Erythroblast (primary cell): ENCODE measurements at places on chromosomes 4 and X.

- DNase-seq, result no peak
These were observed 46.1 kb downstream of the GRK4 start for GRCh38 chr4:3009422-3009821.

GRCh38 chrX:32141841-32142240 lies 1069.5 kb downstream of the DMD start:
- peak; percentile 0 for DNase-seq

- DNase-seq, result no peak
These were observed 20.6 kb downstream of the ZNF721 start for GRCh38 chr4:478373-478772.

DNA sequence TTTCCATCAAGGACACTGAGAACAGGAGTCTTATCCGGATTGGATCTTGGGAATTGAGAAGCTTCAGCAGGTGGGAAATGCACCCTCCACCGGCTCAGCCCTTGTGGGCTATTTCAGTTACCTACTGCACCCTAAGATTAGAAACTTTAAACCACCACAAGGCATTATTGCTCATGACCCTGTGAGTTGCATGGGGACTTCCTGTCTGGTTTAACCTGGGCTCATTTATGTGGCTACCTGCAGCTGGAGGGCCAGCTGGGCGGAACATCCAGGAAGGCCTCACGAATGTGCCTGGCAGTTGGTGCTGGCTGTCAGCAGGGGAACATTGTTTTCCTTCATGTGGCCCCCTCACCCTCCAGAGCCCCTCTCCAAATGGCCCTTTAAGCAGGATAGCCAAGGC lies 164.1 kb downstream of the DEFB131A start:
- DNase-seq, result no peak

GRCh38 chr4:149343614-149344013 lies 472.0 kb downstream of the IQCM start:
- no peak for DNase-seq

GRCh38 chr4:162871990-162872389 lies 294.7 kb downstream of the NAF1 start:
- DNase-seq, result no peak

- DNase-seq, result no peak
These were observed 42.4 kb downstream of the CD99L2 start for GRCh38 chrX:150856101-150856500.

DNA sequence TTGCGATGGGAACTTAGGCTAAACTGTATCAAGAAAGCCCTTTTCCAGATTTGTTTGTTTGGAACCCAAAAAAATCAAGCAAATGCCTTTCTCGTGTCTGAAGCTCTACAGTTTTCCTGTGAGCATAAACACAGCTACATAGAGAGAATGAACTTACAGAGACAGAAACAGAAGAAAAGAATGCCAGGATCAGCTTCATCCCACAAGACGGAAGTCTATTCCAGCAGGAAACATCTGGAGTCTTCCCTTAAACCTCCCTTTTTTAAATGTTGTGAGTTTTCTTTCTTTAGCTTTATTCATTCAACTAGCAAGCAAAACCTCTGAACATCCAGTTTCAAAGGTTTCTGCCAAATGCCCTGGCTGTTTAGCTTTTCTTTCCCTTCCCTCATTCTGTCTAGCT lies 32.6 kb upstream of the ZFP42 start:
- no peak for DNase-seq

DNA sequence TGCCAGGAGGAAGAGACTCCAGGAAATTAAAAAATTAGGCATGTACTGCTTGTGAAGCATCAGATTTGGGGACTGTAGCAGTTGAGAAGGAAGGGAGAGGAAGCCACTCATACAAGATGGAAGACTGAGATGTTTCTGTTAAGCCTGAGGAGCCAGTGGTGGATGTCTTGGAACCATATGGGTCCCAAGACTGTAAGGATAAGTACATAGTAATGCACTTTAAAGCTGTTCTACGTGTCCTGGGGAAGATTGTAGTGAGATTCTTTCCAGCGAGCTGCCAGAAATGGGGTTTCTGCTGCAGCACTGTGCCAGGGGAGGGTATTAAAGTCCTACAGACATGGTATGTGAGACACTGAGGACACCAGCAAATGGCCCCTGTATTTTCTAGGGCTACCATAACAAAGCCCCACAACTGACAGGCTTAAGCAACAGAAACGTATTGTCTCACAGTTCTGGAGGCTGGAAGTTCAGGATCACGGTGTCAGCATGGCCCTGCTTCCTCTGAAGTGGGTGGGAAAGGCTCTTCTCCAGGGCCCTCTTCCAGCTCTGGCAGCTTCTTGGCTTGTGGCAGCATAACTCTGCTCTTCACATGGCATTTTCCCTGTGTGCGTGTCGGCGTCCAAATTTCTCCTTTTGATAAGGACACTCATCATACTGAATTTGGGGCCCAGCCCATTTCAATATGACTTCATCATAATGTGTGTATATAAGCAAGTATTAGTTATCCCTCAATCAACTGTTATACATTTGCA lies 304.4 kb downstream of the EVC2 start:
- DNase-seq, result no peak

GRCh38 chrX:108148524-108148923 lies 56.9 kb downstream of the ATG4A start:
- DNase-seq, result no peak

DNA sequence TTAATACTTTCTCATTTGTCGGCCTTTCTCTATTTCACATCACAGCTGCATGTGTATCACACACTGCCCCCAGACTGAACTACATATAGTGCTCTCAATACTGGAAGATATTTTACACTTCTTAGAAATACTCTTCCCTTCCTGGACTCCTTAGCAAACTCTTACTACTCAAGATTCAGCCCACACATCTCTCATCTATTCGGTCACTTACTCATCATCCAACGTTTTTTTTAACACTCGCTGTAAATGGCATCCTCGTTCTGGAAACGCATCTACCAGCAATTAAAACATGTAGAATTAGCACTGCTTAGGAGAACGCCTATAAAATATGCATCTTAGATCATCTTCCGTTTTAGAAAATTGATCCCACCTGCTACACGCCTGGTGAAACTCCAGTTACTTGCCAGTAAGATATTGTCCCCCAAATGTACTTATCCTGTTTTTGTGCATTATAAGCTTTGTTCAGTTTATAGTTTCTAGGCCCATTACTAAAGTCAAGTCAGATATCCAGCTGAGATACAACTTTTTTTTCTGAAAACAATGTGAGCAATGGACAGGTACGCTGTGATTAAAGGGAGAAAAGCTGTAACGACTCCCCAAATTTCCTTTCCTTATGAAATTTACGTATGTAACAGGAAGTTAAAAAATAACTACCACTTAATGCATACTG lies 1.0 kb downstream of the LRP2BP start:
- DNase-seq, result no peak

GRCh38 chrX:153019166-153019565 lies 25.2 kb upstream of the PNMA5 start:
- DNase-seq, result no peak

GRCh38 chr4:73916172-73916925 lies 47.2 kb downstream of the CXCL1 start:
- DNase-seq, result no peak

- DNase-seq, result no peak
These were observed 18.7 kb downstream of the SCFD2 start for GRCh38 chr4:53346920-53347852.

DNA sequence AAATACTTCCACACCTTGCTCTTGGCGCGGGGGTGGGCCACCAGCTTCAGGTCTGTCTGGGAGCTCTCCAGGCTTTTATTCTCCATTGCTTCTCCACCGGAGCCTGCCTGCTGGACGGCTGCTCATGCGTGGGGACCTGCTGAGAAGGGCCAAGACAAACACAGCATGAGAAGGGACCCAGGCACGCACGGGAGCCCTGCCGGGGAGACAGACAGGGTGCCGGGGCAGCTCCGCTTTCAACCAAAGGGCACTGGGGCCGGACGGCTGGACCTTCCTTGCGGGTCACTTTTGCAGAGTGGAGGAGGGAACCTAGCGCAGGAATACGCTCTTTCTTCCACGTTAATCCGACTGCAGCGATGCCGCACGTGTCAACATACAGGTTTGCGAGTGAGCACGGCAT lies 10.1 kb downstream of the DHRSX start:
- no peak for DNase-seq

GRCh38 chr4:18022572-18023050 lies 1.1 kb upstream of the LCORL start:
- peak; percentile 27 for DNase-seq

DNA sequence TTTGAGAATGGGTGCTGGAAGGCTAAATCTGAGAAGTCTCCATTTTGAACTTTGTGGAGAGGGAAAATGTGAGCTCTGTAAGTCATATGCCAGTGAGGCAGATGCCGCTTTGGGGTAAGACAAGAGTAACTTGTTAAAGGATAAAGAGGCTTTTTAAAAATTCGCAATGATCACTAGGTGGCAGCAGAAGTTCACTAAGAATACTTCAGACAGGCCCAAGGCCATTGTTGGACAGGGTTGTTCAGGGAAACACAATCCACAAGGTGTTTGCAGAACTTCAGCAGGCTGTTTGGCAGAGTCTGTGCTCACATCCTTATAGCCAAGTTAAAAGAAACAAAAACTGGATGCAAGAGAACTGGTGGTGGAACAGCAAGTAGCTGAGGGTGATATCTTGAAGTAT lies 13.7 kb upstream of the PIGA start:
- peak; percentile 66 for DNase-seq

DNA sequence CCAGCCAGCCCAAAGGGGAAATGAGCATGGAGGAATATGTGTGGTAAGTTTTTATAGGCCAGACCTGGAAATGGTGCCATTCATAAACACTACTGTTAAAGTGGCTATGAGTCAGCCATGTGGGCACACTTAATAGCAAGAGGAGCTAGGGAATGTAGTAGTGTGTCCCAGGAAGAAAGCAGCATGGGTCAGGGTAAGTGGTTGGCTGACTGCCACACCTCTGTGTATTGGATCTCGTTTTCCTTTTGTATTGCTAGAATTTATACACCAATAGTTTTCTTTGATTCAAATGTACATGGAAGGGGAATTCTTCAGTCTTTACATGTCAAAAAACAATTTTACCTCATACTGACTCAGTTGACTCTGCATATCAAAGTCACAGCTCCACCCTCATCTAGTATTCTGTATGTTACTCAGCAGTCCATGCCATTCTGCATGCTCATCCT lies 22.9 kb upstream of the SGMS2 start:
- DNase-seq, result no peak

- DNase-seq, result no peak
These were observed 53.6 kb downstream of the CORIN start for GRCh38 chr4:47784222-47784621.

DNA sequence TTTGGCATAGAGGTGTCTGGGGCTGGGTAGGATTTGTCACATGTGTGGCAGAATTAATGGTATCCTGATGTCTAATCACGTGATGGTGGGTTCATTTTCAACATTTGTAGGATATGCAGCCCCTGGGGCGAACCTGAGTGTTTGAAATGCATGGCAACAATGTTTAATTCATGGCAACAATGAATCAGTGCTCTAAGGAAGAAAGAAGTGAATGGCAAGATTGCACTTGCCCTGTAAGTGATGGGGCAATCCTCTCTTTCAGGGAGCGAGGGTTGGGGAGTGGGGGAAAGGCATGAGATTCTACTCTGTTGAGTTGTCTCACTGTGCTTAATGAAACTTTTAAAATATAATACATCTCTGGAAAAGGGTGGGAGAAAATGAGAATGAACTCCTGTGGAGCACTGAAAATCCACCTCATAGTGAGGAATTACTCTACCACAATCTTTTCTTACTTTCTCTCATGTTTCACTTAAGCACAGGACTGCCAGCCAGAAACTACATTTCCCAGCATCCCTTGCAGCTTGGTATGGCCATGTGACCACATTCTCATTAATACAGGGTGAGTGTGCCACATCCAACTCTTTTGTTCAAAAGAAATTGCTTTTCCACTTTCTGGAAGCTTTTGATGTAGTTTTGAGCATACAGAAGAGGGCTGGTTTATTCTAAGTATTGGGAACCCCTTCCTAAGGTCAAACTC lies 64.0 kb upstream of the PGM2 start:
- DNase-seq, result peak; percentile 24
